CD4-positive, alpha-beta T cell treated with Interleukin-4 for 1 hour (primary cell): ENCODE measurements at places on chromosomes 5 and 9.
A peak's percentile ranks its signal among the peaks of the same experiment; 100 is the strongest.

- no peak for DNase-seq
Observed at GRCh38 chr9:129178568-129179382, 714 bp upstream of the IER5L start.

DNA sequence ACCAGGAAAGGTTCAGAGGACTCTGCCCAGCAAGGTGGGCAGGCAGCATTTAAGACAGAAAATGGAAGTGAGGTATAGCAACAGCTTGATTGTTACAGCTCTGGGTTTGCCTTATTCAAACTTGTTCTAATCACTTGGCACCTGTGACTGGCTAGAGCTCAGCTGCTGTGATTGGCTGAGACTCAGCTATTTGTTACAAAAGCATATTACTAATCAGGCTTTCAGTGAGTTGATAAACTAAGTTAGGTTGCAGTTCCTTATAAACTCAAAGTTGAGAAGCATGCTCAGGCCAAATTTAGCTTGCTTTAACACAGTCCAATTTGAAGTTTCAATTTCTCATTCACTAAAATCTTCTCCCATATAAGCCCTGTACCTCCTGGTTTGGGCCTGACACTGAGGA, 56.3 kb downstream of the GDA start:
- DNase-seq, result no peak

GRCh38 chr9:111926421-111926875, 29.8 kb downstream of the UGCG start:
- DNase-seq, result peak; percentile 77

DNA sequence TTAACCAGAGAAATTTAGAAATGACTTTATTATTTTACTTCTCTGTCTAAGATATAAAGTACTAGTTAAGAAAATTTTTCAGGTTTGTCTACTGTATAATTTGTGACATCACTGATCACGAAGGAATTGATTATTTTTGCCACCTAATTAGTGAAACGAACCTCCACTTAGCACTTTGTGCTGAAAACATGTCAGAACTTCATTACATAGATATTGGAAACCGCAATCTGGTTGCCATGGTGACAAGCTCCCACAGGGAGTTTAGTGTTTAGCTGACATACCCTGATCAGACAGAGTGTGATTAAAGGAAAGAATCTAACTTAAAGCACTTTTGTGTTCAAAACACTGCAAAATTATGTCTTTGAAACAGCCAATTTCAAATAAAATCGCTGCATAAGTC, 668.4 kb upstream of the CCNG1 start:
- no peak for DNase-seq

- no peak for DNase-seq
Observed at GRCh38 chr5:138450971-138451370, 12.1 kb downstream of the REEP2 start.

GRCh38 chr5:1915316-1915715, 32.6 kb upstream of the IRX4 start:
- no peak for DNase-seq

GRCh38 chr9:92942688-92943616, 4.4 kb upstream of the FGD3 start:
- no peak for DNase-seq

DNA sequence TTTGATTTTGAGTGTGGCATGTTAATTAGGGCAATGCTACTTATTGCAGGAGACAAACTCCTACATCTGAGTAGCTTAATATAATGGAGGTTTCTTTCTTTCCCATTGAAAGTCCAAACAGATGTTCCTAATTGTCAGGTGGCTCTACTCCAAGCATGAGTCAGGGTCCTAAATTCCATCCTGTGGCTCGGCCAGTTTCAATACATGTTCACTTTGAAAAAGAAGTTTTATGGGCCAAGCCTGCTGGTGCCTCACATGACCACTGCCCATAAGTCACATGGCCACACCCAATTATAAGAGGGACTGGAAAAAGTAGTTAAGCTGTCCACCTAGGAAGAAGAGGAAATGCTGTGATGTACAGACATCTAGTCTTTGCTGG, 170.4 kb downstream of the ARRDC3 start:
- DNase-seq, result no peak

GRCh38 chr5:148336704-148337435, 1.5 kb downstream of the SPINK9 start:
- no peak for DNase-seq

GRCh38 chr5:36897616-36898015, 21.0 kb downstream of the NIPBL start:
- no peak for DNase-seq

DNA sequence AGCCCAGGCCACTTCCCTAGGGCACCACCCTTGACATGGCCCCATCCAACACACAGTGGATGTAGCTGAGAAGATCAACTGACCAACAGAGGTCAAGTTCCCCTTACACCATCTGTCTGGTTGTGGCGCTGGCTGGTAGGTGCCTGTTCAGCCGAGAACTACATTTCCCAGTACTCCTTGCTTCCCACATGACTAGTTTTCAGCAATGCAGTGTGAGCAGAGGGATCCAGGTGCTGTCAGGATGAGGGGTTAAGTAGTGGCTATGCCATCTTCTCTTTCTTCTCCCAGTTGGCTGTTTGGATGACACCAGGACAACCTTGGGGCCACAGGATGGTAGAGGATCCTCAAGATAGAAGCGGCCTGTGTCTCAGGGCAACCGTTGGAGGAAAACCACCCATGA, 48.6 kb upstream of the SH3PXD2B start:
- DNase-seq, result no peak
